ENCODE measurements at places on chromosomes 4 and X. TPM values are rescaled to one million over a fixed set of nuclear protein-coding genes. Genes with fewer than 3 reads are reported as not detected.
A peak's percentile ranks its signal among the peaks of the same experiment; 100 is the strongest.

DNA sequence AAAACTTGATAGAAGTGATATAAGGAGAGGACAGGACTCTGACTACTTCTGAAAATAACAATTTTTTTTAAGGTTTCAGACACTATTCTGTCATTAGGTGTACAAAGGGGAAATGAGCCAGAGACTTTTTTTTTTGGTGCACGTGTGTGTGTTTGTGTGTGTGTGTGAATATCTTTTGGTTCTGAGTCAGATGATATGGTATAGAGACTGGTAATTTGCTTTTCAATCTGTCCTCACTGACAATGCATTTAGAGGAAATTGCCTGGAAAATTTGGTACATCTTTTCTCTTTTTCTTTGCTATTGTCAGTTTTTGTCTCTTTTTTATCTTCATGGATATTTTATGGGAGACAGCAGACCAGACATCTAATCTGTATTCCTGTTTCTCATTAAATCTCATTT, 59.3 kb downstream of the DDIT4L start:
- H3K36me3 ChIP-seq = no peaks in the 10 kb centered on the region
- no peaks in the 10 kb centered on the region for H3K4me1 ChIP-seq
- no peak overlapping the region for H3K4me3 ChIP-seq
- H3K27ac ChIP-seq = no peak overlapping the region
- no peaks in the 10 kb centered on the region for H3K27me3 ChIP-seq

DNA sequence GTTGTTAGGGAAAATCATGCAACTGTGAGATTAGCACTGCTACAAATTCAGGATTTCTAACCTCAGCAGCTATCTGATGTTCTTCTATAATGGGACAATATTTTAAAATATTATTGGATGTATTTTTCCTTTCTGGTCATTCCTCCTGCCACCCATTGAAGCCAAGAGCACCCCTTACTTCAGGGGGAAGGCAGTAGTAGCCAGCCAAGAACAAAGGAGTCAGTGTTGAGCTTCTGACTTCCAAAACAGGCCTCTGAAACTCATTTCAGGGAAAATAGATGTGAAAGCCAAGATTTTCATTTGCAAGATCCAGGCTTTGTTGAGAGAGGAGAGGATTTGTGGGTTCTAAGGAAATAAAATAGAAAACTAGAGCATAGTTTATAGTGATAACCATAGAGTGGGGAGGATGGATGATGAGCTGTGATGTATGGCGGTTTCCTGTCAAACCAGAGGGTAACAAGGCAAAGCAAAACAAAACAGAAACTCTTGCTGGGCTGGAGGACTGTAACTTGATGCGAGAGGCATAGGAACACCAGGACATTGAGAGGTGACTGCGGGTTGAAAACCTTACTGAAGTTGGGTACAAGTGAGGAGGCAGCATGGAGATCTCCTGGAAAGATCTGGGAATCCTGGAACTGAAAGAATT, 173.7 kb upstream of the LEF1 start:
- no peak overlapping the region for H3K4me3 ChIP-seq
- no peak overlapping the region for H3K27ac ChIP-seq
- no peak for DNase-seq

DNA sequence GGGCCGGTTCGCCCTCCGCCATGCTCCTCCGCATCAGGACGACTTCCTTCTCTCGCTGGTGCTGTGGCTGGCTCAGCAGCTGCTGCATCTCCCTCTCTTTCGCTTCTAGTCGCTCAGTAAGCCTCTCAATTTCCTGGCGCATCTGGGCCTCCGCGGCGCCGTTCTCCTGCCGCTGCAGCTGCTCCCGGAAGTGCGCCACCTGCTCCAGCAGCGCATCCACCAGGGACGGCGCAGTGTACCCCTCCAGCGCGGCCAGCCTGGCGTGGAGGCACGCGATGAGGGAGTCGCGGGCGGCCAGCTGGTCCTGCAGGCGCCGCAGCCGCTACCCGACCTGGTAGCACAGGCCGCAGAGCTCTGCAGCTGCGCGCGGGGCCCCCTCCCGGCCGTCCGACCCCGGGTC, 97.4 kb upstream of the MED14 start:
- no peak for DNase-seq
- no peaks in the 10 kb centered on the region for H3K36me3 ChIP-seq
- H3K4me1 ChIP-seq = no peaks in the 10 kb centered on the region
- H3K27ac ChIP-seq = no peak overlapping the region

NPY5R gene
- total RNA-seq = 0.38 TPM

SPP1 gene
- total RNA-seq = 45.4 TPM

DNA sequence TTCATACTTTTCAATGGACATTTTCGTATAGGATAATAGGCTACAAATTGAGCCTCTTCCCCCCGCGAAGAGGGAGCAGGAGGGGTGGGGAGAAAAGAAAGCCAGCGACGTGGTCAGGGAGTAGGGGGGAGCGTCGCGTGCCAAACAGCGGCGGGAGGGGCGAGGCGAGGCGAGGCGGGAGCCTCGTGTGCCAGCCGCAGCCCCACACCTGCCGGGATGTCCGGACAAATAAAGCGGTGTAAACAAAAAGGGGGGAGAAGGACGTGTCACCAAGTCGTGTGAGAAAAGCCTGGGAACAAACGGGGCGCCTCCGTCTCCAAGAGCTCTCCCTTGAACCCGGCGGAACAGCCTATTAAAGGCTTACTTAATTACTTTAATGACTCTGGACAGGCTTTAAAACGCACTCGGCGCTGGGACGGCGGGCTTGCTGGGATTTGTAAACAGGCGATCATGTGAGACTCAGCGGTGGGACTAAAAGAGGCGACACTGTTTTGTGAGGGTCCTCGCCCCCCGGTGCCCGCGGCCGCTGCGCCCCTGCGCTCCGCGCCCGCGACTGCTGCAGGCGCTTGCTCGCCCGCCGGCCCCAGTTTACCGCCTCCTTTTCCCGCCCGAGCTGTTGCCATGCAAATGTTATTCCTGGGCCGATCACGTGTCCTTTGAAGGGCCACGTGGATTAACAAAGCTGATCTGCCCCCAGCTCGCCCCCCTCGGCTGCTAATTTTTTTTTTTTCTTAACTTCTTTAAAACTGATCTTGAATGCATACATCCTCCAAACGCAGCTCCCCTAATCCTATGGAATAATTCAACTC, at the start of gene HELT:
TSS of gene HELT (plus strand) at position 527 of the 809 bp plus-strand sequence. CDS start 439 bp downstream, outside the sequence.
- DNase-seq = no peak
- H3K27ac ChIP-seq = no peak within 1 kb of the TSS
- peaks cover 7% of the 10 kb centered on the region for H3K4me1 ChIP-seq
- H3K27me3 ChIP-seq = peaks cover 93% of the 10 kb centered on the region

- no peak overlapping the region for H3K27ac ChIP-seq
- no peaks in the 10 kb centered on the region for H3K27me3 ChIP-seq
- no peak for DNase-seq
- no peaks in the 10 kb centered on the region for H3K36me3 ChIP-seq
These were observed 1.9 kb downstream of the RAB9A start for GRCh38 chrX:13690836-13691235.

DNA sequence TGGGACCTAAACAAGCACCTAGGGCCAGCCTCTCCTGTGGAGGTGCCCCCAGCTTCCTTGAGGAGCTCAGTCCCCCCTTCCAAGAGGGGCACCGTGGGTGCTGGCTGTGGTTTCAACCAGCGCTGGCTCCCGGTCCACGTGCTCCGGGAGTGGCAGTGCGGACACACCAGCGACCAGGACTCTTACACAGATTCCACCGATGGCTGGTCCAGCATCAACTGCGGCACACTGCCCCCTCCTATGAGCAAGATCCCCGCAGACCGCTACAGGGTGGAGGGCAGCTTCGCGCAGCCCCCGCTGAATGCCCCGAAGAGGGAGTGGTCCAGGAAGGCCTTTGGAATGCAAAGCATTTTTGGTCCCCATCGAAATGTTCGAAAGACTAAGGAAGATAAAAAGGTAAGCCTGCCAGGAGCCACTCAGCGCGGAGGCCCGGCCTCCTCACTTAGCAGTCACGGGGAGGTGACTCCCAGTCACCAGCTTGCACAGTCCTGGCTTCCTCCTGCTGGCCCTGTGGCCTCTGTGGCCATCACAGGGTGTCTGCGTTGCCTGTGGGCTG, 24.9 kb downstream of the RGS12 start:
- H3K36me3 ChIP-seq = peaks cover 18% of the 10 kb centered on the region
- H3K4me1 ChIP-seq = peaks cover 7% of the 10 kb centered on the region
- peak; percentile 57 for DNase-seq

DNA sequence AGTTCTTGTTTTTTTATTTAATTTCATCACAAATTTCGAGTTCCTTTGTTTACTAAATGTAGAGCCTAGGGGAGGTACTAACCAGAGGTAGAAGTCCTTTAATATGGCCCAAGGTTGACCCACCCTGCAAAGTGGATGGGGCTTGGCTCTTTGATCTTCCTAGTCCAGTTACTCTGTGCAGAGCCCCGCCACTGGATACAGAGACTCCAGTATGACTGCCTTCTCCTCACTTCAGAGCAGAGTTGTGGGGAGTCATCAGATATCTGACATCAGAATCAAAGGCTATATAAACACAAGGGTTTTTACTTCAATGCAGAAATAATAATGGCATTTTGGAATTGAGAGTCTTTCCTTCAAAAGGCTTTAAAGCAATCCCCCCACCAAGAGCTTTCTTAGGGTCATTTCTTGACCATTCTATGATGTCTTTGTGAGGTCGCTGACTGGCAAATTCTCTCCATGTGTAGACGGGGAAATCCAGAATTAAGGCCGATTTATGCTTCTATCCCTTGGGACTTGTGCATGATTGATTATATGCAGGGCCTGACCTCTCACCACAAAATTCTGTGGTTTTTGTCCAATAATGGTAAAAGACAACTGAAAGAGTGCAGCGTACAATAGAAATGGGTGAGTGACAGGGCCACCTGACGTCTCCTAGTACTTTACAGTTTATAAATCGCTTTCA, 88.3 kb upstream of the CITED1 start:
- H3K4me3 ChIP-seq = no peak overlapping the region
- DNase-seq = no peak
- peaks cover 14% of the 10 kb centered on the region for H3K4me1 ChIP-seq
- H3K27ac ChIP-seq = no peak overlapping the region
- H3K36me3 ChIP-seq = no peaks in the 10 kb centered on the region

PF4V1 gene
- total RNA-seq = not detected

- no peaks in the 10 kb centered on the region for H3K4me1 ChIP-seq
- no peaks in the 10 kb centered on the region for H3K27me3 ChIP-seq
- no peak overlapping the region for H3K4me3 ChIP-seq
- H3K27ac ChIP-seq = no peak overlapping the region
These were observed 6.9 kb upstream of the CTSO start for GRCh38 chr4:155960522-155960921.

GRCh38 chrX:70470850-70471289, 26.2 kb downstream of the DLG3 start:
- no peak overlapping the region for H3K4me3 ChIP-seq
- DNase-seq = no peak
- H3K27ac ChIP-seq = no peak overlapping the region
- H3K27me3 ChIP-seq = no peaks in the 10 kb centered on the region

REELD1 gene
- total RNA-seq = 0.29 TPM

DNA sequence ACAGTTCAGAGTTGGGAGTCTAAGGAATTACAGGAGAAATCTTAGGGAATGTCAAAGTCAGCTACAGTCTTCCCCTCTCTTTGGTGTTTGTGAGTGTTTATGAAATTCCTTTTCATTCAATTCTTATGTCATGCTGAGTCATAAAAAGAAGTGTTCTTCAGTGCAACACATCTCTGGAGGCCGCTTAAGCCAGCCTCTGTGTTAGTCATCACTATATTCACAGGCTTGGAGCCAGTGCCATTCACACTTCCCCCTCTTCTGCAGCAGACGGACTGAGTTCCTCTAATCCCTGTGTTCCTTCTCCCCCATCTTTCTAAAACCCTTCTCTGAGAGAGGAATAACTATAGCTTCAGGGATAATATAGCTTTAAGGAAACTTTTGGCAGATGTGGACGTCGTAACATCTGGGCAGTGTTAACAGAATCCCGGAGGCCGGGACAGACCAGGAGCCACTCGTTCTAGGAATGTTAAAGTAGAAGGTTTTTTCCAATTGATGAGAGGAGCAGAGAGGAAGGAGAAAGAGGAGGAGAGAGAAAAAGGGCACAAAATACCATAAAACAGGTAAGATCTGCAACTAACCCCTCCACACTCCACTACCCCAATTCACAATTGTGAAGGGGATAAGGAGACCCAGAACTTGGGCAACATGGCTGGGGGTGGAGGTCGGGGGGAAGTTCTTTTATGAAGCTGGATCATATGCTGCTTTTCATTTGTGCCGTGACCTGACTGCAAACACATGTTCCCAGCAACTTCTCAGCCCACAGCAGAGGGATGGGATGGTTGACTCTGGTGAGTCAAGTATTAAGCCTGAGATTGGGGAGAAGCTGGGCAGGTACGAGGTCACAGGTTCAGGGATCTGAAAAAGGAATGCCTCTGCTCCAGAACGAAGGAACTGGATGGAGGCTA, at the start of gene SRPX2:
TSS of gene SRPX2 (plus strand) at position 244 of the 905 bp plus-strand sequence. CDS start 2,124 bp downstream, outside the sequence.
- peak within 1 kb of the TSS; percentile 39 for H3K4me3 ChIP-seq
- peaks cover 4% of the 10 kb centered on the region for H3K4me1 ChIP-seq
- H3K27ac ChIP-seq = peak within 1 kb of the TSS; percentile 55
- no peak for DNase-seq

FANCB gene
- 1.2 TPM for total RNA-seq

- DNase-seq = no peak
- no peak overlapping the region for H3K4me3 ChIP-seq
- no peaks in the 10 kb centered on the region for H3K27me3 ChIP-seq
- no peak overlapping the region for H3K27ac ChIP-seq
These were observed 142.9 kb upstream of the ARX start for GRCh38 chrX:25158635-25159034.

DNA sequence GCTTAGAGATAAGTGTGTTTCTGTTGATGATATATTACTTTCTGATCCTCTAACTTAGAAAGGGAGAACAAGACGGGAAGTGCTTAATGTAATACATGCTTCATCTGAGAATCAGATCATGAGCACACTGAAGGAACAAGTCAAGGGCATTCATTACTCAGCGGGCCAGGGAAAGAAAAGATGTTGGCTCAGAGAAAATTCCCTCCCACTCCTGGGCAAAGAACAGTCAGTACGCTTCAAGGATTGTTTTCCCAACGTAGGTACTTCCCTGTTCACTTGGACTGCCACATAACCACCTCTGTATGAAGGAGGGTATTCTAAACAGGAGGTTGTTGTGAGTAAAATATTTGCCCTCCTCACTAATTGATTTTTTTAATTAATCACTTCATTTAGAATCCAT, 374.5 kb upstream of the FMR1 start:
- no peaks in the 10 kb centered on the region for H3K4me1 ChIP-seq
- no peaks in the 10 kb centered on the region for H3K27me3 ChIP-seq
- H3K27ac ChIP-seq = no peak overlapping the region
- H3K36me3 ChIP-seq = no peaks in the 10 kb centered on the region

GRCh38 chr4:82588771-82589270, 27.0 kb upstream of the TMEM150C start:
- H3K27ac ChIP-seq = no peak overlapping the region
- no peaks in the 10 kb centered on the region for H3K4me1 ChIP-seq
- no peak overlapping the region for H3K4me3 ChIP-seq
- no peaks in the 10 kb centered on the region for H3K27me3 ChIP-seq
- DNase-seq = no peak

MUC7 gene
- not detected for total RNA-seq

DNA sequence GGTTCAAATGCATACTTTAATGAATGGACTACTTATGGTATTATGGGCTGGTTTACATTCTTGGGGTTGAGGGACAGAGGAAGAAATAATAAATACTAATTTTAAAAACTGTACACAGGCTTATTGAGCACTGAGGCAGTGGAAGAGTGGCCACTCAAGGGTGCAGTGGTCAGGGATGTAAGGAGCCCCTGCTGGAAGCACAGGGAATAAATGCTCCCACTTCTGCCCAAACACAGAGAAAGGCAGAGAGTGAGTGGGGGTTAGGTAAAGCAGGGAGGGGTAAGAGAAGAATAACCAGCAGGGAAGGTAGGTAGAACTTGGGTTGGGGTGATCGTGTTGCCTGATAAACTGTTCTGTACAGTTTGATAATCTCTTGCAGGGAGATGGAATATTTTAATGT, 60.0 kb downstream of the GAB1 start:
- no peak for DNase-seq
- H3K27ac ChIP-seq = no peak overlapping the region

SLC4A4 gene
- 28.5 TPM for total RNA-seq

- H3K4me3 ChIP-seq = no peak overlapping the region
- H3K4me1 ChIP-seq = no peaks in the 10 kb centered on the region
- H3K36me3 ChIP-seq = no peaks in the 10 kb centered on the region
These were observed 316.3 kb downstream of the DCTD start for GRCh38 chr4:182600856-182601255.

All from upper lobe of right lung (tissue), 1 donor.